ENCODE measurements at places on chromosomes 13 and 19.
A peak's percentile ranks its signal among the peaks of the same experiment; 100 is the strongest.

- DNase-seq: peak; percentile 1
Observed at GRCh38 chr13:23087880-23088279, 92.9 kb upstream of the SGCG start.

- no peak for DNase-seq
Observed at GRCh38 chr19:1070576-1070930, 3.6 kb downstream of the ARHGAP45 start.

- DNase-seq: no peak
Observed at GRCh38 chr13:88022431-88023208, 351.4 kb downstream of the SLITRK5 start.

GRCh38 chr13:37364007-37364406 lies 234.6 kb downstream of the POSTN start:
- no peak for DNase-seq

DNA sequence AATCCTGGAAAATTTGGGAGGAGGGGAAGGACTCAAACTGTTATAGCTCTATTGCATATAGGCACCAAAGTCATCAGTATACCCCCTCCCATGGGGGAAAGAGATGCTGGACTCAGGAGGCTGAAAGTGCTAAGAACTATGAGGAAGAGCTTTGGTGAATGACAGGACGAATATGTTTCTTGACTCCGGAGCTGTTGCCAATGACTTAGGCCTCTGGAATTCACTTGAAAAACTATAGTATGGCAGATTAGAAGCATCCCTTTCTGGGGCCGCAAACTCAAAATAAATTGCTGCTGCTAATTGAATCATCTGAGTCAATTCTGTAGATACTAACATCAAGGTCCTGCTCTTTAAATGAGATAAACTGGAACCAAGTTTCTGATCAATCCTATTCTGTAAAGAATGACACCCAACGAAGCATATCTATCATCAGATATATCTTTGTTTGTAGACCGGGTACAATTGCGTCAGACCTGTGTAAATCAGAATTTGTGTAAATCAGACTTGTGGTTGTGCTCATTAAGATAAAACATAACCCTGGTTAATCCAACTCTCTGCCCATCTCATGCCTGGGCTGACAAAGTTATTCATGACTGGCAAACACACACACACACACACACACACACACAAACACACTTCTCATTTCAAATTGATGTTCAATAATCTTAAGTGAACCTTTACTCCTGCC lies 1793.8 kb upstream of the PCDH20 start:
- no peak for DNase-seq

DNA sequence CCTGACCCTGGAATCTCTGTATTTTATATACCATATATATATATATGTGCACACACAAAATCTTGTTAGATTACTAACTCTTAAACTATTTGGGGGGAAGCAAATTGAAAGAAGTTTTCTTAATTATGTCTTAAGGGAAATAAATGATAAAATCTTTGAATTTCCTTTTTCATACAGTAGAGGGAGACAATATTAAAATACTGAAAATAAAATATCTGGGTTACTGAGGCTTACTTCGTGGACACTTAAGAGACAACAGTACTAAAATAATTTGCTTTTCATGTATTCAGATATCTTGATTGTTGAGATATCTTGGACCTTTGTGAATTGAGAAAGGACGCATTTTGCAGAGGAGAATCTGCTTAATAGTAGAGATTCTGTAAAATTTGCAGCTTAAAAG lies 17.0 kb downstream of the SUGT1 start:
- no peak for DNase-seq

- DNase-seq: no peak
Observed at GRCh38 chr13:100650326-100650725, 24.3 kb downstream of the TMTC4 start.

GRCh38 chr13:99119656-99120055 lies 81.0 kb upstream of the UBAC2 start:
- peak; percentile 18 for DNase-seq

DNA sequence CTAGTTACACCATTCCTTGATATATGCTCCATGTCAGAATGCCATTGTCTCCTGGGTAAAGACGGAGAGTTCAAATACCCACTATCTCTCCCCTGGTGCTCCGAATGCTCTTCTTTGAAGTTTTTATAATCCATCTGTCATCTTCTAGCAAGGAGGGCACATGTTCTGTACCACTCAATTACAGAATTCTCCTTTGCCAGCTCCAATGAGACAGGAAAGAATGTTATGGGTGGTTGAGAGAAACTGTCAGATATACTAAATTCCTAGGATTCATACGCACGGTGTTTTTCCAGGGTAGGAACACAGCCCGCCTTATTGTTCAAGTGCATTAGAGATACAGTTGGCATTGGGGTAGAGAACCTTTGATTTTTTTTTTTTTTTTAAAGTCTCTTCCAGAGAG lies 118.0 kb upstream of the ZNF536 start:
- DNase-seq: no peak

DNA sequence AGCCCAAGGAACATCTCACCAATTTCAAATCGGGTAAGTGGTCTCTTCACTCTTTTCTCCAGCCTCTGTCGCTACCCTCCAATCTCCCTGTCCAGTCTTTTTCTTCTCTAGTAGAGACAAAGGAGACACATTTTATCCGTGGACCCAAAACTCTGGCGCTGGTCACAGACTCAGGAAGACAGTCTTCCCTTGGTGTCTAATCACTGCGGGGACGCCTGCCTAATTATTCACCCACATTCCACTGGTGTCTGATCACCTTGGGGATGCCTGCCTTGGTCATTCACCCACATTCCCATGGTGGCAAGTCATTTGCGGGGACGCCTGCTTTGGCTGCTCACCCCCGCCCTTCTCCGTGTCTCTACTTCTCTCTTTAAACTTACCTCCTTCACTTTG lies 13.8 kb upstream of the OR10H1 start:
- no peak for DNase-seq

GRCh38 chr13:113842336-113843062 lies 21.4 kb downstream of the GAS6 start:
- no peak for DNase-seq

- no peak for DNase-seq
Observed at GRCh38 chr19:18972301-18972811, 31.3 kb upstream of the HOMER3 start.

DNA sequence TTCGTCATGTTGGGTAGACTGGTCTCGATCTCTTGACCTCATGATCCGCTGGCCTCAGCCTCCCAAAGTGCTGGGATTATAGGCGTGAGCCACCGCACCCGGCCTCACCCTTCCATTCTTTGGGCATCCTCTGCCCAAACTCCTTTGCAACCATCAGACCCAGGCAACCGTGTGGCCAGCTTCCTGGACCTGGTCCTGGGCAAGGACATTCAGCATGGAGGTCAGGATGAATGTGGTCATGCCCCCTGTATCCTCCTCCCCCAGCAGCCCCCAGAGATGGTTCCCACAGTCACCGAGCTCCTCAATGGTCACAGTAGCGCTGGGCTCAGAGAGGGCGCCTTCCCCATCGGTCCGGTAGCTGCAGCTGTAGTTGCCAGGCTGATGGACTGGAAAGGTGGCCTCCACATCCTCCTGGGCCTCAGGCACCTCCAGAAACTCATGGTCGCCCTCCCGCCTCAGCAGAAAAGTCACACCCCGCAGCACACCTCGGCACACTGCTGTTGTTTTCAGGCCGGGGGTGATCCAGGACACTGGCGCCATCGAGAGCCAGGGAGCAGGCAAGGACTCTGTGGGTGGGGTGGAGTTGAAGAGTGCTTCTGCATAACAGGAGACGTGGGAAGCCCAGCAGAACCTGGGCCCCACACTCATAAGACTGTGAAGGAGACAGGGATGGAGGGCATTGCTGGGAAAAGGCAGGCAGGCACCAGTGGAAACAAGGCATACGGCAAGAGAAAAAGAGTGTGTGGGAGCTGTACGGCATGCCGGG lies 1.1 kb downstream of the A1BG start:
- no peak for DNase-seq

GRCh38 chr13:50152655-50153309 lies 137.5 kb downstream of the KCNRG start:
- no peak for DNase-seq
